Stimulated activated CD4-positive, alpha-beta T cell treated with anti-CD3 and anti-CD28 coated beads, Interleukin-12 subunit alpha, Interleukin-12 subunit beta, amount 100 ng/mL, for 48 hours (primary cell): ENCODE measurements at places on chromosomes 12 and 14.

GRCh38 chr14:102822311-102822863 is 45.1 kb downstream of the TRAF3 start:
- DNase-seq, result peak; percentile 60

DNA sequence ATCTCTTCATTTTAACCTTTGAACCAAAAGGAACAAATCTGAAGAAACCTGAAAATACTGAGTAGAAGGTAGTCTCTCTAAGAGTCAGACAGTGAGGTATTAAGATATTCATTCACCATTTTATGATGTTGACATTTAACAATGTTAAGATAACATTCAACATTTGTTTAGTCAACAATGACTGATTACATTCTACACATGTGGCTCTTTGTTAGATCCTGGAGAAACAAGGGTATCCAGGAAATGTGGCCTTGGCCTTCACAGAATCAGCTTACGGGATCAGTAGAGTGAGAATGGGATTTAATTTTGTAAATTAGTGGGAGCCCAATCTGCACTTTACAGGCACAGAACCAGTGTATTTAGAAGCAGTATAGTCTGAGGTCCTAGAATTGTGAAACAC is 355.5 kb downstream of the KCNH5 start:
- DNase-seq, result no peak

- no peak for DNase-seq
Observed at GRCh38 chr14:52032204-52032801, 36.6 kb downstream of the NID2 start.

DNA sequence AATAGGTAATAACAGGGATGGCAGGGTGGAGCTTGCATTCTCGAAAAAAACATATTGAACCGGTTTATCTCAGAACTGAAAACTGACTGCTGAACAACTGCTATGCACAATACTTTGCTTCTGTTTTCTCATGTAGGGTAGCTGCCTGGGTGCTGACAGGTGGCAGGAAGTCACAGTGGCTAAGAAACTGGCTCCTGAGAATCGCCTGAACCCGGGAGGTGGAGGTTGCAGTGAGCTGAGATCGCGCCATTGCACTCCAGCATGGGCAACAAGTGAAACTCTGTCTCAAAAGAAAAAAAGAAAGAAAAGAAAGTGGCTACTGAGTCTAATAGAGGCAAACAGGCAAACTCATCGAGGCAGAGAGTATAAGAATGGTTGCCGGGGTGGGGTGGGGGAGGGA is 113.1 kb downstream of the CCDC60 start:
- DNase-seq, result no peak

- no peak for DNase-seq
Observed at GRCh38 chr12:7991535-7991934, 41.0 kb upstream of the FOXJ2 start.

GRCh38 chr14:76715101-76715500 is 46.2 kb upstream of the VASH1 start:
- DNase-seq, result no peak

DNA sequence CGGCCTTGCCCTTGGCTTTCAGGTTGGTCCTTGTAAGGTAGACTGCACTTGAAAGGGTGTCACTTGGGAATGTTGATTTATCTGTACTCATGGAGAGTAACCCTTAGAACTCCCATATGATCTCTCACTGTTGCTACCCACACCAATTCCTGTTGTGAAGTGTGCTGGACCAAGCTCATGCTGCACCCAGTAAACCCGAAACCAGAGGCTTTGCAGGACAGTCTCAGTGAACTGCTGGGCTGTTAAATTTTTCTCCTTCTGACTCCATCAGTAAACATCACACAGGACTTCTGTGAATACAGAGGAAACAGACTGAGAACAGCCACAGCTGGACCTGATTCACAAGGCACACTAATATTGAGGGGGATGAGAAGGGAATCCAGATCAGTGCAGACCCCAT is 783.0 kb downstream of the TMEM121 start:
- DNase-seq, result no peak

GRCh38 chr12:1576410-1577241 is 17.8 kb downstream of the FBXL14 start:
- DNase-seq, result no peak

DNA sequence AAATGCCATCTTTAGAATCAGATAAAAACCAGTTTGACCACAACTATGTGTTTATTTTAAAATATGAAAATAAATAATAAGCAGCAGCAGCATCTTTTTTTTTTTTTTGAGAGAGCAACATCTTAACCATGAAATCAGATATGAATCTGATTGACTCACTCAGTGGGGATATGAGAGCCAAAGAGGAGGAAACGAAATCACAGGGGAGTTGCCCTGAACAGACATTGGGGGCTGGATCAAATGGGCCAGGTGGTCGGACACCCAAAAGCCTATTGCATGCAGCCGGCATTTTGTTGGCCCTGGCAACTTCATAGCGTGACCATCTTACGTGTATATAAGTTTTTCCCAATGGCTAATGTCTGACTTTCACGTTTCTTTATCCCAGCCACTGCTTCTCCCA is 321.1 kb downstream of the NPAS3 start:
- DNase-seq, result no peak

- DNase-seq, result peak; percentile 35
Observed at GRCh38 chr12:95218150-95219133, 835 bp downstream of the VEZT start.

DNA sequence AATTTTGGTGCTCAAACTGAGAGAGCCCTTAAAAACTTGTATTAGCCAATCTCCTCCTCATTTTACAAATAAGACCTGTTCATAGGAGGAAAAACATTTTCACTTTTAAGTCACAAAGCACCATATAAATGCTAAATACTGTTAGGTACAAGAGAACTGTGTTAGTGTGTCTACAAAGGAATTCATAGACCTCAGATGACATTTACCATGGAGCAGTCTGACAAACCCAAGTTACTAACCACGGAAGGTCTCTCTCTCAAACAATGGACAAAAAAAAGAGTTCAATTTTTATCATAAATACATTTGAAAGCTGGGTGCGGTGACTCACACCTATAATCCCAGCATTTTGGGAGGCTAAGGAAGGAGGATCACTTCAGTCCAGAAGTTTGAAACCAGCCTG is 10.0 kb downstream of the SBNO1 start:
- DNase-seq, result no peak

GRCh38 chr14:52314595-52315354 is 663 bp downstream of the PTGER2 start:
- DNase-seq, result peak; percentile 30

GRCh38 chr14:100767003-100767787 is 40.5 kb downstream of the DLK1 start:
- no peak for DNase-seq

DNA sequence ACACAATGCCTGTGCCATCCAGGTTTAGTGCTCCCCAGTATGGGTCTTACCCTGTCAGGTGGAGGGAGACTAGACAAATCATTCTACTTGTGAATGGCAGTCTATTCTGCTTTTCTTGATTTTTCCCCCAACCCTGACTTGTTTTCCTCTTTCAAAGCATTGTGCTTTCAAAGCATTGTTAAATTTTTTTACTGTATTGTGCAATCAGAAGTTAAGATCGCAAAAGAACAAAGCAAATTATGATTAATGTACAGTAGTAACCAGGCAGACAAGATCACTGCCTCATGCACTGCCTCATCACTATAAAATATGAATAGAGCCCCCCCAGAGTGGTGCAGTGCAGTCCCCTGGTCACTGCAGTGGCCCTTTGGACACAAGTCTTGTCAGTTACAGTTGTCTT is 14.1 kb downstream of the GABARAPL1 start:
- DNase-seq, result no peak

DNA sequence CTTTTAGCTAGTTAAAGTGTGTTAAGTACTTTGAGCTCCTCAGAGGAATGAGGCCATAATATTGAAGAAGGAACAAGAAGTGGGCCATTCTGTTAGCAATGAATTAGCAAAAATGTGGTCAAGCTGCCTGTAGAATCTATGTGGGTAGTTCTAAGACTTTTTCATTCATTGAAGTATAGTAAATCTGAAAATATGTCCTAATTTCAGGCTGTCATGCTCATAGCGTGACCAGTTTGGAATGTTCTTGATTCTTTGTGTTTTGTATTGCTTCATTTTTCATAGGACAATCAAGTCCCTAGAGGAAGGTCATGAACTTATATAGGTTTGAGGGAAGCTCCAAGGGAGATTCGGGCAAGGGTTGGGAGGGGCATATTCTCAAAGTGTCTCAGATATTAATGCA is 11.4 kb downstream of the ATP23 start:
- DNase-seq, result no peak

DNA sequence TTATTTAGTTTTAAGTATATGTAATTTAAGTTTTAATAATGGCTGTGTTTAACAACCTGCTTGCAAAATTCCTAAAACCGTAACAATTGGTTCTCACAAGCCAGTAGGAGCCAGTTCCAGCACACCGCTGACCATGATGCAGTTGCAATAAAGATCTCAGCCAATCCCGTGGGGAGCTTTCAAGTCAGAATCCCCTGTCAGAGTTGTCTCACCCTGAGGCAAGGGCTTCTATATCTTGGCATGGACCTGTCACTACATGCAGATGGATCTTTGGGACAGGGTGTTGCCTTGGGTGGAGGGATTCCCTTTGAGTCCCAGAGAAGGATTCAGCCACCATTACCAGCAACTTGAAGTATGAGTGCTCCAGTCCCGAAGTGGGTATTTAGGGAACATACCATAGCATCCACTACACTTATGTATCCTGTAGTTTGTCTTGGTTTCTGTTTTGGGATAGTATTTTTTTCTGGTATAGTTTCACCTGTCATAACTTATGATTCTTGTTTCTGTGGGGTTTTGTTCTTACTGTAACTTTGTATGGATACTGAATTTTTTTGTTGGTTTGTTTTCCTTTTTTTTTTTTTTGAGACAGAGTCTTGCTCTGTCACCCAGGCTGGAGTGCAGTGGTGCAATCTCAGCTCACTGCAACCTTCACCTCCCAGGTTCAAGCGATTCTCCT is 30.1 kb upstream of the LIMA1 start:
- DNase-seq, result no peak

GRCh38 chr12:123512838-123513665 is 20.5 kb downstream of the RILPL1 start:
- no peak for DNase-seq

GRCh38 chr12:59890896-59891579 is 295.2 kb downstream of the SLC16A7 start:
- no peak for DNase-seq

DNA sequence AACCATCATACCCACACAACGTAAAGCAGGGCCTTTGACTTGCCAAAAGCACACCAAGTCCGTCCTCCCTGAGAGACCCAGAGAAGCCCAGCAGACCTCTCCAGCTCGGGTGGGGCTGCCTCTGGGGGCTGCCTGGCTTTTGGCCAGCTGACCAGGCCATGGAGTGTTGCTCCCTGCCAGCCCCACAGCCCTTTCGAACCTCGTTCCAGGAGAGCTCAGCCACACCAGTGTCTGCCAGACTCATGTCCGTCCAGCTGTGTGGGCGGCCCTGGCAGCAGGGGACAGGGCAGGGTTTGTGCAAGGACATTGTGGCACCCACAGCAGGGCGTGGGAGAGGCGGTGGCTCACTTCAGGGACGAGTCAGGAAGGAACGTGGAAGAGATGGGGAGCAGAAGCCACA is 22.6 kb upstream of the IRF2BPL start:
- no peak for DNase-seq

DNA sequence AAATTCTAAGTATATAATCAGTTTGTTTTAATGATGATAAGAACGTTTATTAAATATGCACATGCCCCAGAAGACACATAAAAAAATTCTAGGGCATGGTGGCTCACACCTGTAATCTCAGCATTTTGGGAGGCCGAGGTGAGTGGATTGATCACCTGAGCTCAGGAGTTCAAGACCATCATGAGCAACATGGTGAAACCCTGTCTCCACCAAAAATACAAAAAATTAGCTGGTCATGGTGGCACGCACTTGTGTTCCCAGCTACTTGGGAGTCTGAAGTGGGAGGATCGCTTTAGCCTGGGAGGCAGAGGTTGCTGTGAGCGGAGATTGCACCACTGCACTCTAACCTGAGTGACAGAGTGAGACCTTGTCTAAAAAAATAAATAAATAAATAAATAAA is 4.0 kb downstream of the CD69 start:
- DNase-seq, result no peak

GRCh38 chr12:49339464-49339861 is 2.5 kb upstream of the C1QL4 start:
- DNase-seq, result no peak

DNA sequence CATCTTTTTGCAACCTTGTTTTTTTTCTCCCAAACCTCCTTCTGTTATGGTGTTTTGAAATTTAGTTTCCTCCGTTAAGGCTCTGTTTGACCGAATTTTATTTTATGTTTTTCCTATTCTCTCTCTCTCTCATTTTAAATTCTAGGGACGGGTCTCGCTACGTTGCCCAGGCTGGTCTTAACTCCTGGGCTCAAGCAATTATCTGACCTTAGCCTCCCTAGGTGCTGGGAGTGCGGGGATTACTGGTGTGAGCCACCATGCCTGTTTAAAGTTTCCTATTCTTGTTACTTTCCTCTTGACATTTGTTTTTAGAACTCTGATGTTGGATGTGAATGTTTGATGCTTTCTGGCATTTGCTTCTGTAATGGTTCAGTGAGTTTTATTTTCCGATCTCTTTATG is 1.0 kb downstream of the ZC3H14 start:
- DNase-seq, result no peak

- no peak for DNase-seq
Observed at GRCh38 chr14:93734086-93734822, 54.0 kb downstream of the PRIMA1 start.

- peak; percentile 97 for DNase-seq
Observed at GRCh38 chr14:76812422-76813383, at the start of gene ANGEL1. Gene ANGEL1, minus strand, starts transcription at chr14:76812882. Its CDS starts 55 bp downstream, at chr14:76812827.

DNA sequence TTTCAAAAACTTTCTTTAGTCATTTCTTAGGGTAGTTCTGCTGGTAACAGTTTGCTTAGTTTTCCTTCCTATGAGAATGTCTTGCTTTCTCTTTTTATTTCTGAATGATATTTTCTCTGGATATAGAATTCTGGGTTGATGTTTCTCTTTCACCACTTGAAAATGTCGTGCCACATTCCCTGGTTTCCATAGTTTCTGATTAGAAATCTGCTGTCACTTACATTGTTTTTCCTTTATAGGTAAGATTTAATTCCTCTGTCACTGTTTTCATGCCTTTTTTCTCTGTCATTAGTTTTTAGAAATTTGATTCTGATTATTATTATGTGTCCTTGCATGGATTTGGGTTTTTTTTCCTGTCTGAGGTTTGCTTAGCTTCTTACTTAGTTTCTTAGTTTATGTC is 77.3 kb upstream of the PCNX4 start:
- DNase-seq, result no peak

- DNase-seq, result no peak
Observed at GRCh38 chr12:85036234-85036707, at the start of the genes LRRIQ1 and TSPAN19. Gene LRRIQ1, plus strand, starts transcription at chr12:85036351. Its CDS starts 1,826 bp downstream, at chr12:85038177. Gene TSPAN19, minus strand, starts transcription at chr12:85036277. Its CDS starts 6,331 bp downstream, at chr12:85029946.

- no peak for DNase-seq
Observed at GRCh38 chr14:77623201-77623600, 6.8 kb upstream of the SPTLC2 start.

DNA sequence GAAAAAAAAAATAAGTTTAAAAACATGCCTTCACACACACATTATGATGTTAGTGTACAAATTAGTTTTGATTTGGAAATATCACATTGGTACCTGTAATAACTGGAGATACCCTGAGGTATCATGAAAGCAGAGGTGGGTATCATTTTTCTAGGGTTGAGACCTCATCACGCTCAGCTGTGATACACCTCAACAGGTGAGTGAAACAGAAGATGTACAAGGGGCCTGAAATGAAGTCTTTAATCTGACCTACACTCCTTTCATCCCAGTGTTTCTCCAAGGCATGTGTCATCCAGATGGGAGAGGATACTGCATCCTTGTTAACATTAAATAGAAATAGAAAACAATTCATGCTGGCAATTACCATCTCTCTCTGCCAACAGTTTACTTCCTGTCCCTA is 7.4 kb downstream of the BMP4 start:
- DNase-seq, result no peak
